ENCODE measurements at places on chromosomes 2 and 18.

DNA sequence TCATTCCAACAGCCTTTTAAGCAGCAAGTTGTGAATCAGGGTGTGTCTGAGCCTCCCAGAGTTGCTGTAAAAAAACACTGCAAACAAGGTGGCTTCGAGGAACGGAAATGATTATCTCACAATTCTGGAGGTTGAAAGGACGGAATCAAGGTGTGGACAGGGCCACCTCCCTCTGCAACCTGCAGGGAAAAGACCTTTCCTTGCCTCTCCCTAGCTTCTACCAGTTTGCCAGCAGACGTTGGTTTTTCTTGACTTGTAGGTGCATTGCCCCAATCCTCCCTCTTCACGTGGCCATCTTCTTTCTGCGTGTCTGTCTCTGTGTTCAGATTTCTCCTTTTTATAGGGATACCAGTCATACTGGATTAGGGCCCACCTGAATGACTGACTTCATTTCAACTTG, 24.8 kb upstream of the TMEM131 start:
- DNase-seq = no peak

GRCh38 chr18:3665204-3665603, 215.2 kb downstream of the TGIF1 start:
- no peak for DNase-seq

DNA sequence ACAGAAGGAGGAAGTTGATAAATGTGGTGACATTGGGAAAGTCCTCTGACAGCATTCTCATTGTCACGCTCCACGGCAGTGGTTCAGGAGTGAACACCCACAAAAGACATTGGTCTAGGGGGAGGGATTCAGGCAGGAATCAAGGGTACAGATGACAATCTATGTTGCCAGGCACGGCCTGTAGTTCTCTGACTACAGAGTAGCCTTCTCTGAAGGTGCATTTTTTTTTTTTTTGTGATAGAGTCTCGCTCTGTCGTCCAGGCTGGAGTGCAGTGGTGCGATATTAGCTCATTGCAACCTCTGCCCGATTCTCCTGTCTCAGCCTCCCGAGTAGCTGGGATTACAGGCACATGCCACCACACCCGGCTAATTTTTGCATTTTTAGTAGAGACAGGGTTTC, 7.4 kb upstream of the MOB1A start:
- no peak for DNase-seq

- DNase-seq = no peak
These were observed 38.3 kb downstream of the TMEM17 start for GRCh38 chr2:62467475-62468321.

- DNase-seq = no peak
These were observed 116.6 kb downstream of the HDAC4 start for GRCh38 chr2:239283961-239284795.

DNA sequence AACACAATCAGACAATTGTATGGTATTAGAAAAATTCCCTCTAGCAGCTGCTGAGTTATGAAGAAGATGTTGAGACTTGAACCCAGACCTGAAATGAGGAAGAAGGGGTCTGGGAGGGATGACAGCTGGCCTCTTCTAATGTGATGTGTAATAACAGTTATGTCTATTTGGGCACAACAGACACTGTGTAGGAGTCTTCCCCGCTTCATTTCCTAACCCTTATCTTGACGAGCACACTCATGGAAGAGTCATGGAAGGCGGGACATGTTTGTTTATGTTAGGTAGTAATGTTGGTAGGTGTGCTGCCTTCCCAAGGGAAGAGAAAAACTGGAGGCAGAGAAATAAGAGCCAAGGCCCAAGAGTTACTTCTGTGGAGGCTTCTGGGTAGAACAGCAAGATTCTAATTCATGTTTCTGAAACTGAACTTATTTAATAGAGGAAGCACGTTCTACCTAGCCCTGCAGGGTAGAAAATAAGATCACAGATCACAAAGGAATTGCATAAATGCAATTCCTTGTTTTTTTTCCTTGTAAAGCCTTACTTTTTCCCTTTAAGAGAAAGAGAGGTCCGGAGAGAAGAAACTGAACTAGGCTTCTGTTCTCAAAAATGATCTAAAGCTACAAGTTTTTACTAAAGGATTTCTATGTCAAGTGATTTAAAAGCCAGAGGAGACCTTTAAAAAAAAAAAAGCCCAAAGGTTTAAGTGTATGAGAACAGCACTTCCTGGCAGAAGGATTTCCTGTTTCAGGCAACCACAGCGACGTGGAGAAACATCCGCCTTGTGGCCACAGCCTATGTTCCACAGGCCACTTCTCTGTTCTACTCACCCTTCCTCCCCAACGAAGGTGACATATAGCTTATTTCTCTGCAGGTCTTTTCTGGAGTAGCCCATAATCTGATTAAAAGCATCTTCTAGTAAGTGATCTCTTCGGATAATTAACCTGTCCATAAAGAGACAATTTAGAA, 68.5 kb upstream of the STK17B start:
- peak; percentile 47 for DNase-seq

DNA sequence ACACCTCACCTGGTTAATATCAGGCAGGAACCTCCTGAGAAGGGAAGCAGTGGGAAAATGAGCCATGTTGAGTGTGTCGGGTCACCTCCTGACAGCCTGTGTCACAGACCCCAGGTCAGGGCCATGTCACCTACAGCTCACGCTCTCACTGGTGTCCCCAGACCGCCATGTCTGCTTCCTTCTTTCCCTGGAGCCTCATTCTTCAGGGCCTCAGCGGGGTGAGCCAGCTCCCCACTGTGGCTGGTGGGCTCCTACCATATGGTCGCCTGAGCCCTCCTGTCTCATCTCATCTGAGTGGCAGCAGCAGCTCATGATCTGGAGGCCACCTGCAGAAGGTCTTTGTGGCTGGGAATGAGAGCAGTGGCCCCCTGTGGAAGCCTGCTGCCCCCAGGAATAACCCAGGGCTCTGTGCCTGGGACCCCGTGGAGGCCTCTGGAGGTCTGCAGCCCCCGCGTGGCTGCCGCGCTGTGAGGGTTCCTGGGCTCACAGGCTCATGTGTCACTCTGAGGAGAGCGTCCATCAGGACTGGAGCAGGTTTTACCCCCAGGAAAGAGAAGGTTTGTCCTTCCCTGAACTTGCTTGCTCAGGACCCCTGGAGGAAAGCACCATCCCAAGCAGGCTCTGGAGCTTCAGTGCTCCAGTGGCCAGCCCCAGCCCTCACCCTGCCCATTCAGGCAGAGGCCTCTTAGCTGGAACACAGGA, 56.4 kb downstream of the FAM168B start:
- no peak for DNase-seq

GRCh38 chr2:128637481-128638155, 318.9 kb upstream of the HS6ST1 start:
- no peak for DNase-seq

DNA sequence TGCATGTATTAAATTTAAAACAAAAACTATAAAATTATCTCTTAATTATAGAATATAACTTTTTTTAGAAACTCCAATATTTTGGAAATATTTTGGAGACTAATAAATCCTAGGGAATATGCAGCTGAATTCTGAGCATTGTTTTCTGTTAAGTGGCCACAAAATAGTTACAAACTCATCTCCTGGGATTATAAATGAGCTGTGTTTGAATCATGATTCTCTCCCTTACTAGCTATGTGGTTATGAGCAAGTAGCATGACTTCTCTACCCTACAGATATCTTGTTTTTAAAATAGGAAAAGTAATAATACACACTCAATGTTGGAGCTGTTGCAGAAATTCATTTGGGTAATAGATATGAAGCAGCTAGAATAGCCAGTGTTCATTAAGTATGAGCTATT, 137.9 kb upstream of the ITGA4 start:
- DNase-seq = no peak

- no peak for DNase-seq
These were observed 8.2 kb downstream of the TTC32 start for GRCh38 chr2:19893520-19894133.

All from stimulated activated CD4-positive, alpha-beta T cell treated with anti-CD3 and anti-CD28 coated beads, Interleukin-1b, Interleukin-23, amount 100 ng/mL, for 24 hours (primary cell).